ENCODE measurements at places on chromosomes 3 and 15.
A peak's percentile ranks its signal among the peaks of the same experiment; 100 is the strongest.

DNA sequence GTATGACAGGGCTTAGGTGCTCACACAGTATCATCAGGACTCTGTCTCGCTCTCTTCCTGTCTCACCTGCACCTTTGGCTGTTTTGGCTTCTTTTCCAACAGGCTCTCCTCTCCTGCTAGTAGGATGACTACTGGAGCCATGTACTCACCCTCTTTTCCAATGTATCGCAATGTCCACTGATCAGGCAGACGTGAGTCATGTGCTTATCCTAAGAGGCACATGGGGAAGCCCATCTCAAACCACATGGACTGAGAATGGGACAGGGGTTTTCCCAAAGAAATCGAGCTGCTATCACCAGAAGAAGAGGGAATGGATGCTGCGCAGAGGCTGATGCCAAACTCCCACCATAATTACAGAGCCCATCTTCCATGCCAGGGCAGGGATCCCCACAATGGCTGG, 180.6 kb downstream of the IL5RA start:
- DNase-seq, result no peak

GRCh38 chr3:127831723-127832172, 9.4 kb upstream of the MGLL start:
- DNase-seq, result peak; percentile 67

GRCh38 chr3:9507586-9508578, 45.7 kb downstream of the LHFPL4 start:
- DNase-seq, result no peak

GRCh38 chr3:158532099-158532734, 38.8 kb upstream of the MLF1 start:
- peak; percentile 36 for DNase-seq

DNA sequence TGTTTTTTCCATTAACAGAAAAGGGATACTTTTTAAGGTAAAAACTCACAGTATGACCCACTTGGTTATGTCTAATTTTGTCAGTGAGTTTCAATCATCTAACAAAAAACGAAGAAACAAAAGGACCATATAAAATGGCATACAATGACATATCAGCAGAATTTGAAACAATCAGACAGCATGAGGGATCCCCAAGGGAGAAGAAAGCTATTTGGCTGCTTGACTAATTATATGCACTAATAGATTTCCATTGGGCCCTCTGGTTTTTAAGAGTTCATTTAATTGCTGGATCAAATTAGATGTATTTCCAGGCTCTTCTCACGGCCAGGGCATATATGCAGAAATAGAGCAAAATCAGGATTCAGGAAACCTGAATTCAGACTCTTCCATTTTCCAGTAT, 376.4 kb upstream of the GBE1 start:
- no peak for DNase-seq

DNA sequence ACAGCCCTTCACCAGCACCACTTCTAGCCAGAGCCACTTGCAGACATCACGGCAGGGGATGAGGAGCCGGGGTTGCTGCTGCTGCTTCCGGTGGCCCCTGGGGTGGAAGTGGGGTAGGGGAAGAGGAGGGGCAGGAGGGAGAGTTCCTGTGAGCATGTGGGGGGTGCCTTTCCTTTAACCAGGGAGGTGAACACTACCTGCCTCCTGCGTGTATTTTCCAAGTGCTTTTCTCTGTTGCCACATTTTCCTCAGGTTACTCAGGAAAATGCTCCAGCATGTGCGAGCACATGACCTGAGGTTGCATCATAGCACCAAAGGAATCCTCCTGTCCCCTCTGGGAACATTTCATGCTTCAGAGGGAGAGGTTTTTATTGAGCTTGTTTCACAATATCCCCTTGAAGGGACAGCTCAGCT, 12.2 kb upstream of the SACM1L start:
- DNase-seq, result no peak

DNA sequence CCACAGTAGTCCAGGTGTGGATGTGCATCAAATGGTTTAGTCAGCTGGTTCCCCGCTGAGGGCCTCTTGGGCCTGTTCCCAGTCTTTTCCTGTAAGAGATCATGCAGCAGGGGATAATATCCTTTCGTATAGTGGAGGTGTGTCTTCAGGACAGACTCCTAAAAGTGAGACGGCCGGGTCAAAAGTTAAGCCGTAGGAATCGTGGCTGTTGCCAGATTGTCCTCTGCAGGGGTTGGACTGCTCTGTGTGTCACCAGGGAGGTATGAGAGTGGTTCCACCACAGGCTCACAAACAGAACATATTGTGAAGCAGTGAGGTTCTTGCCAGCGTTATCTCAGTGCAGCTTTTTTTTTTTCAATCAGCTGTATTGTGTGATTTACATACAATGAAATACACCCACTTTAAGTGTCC, 95.0 kb downstream of the VGLL4 start:
- no peak for DNase-seq

Measured in SK-N-SH (cell line).